Activated naive CD4-positive, alpha-beta T cell treated with anti-CD3 and anti-CD28 coated beads for 36 hours (primary cell): ENCODE measurements at places on chromosomes 4 and X.

DNA sequence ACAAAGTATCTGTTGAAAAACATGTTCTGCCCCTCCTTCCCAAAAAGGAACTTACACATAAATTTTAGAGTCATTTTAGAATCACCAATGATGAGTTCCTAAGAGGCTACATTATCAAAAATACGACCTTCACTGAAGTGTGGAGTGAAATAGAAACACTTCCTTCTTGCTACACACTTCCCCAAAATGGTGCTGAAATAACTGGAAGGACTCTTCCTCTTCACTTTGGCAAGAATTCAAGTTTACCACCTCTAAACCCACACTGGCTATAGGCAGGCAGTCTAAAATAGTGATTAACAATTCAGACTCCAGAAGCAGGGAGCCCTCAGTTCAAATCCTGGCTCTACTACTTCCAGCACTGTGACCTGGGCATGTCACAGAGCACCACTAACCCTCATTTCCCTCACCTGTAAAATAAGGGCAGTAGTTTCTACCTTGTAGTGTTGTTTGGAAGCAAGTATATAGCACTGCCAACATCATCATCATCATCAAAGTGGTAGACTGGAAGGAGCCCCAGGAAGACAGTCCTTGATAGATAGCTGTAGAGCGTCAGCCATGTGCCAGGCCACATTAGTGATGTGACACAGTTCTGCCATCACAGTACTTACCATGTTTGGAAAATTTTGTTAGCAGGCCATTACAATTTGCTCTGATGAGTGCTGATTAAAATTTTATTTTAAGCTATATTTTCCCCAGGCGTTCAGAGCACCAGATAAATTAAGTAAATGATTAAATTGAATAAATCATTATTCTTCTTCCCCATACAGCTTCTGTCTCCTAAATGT is 103.3 kb downstream of the PARM1 start:
- no peaks in the 10 kb centered on the region for H3K36me3 ChIP-seq
- H3K4me3 ChIP-seq: no peak overlapping the region
- no peaks in the 10 kb centered on the region for H3K4me1 ChIP-seq
- H3K27ac ChIP-seq: no peak overlapping the region
- DNase-seq: no peak
- no peaks in the 10 kb centered on the region for H3K27me3 ChIP-seq

GRCh38 chr4:73187325-73187724 is 71.3 kb downstream of the ANKRD17 start:
- peaks cover 29% of the 10 kb centered on the region for H3K36me3 ChIP-seq
- H3K4me1 ChIP-seq: peaks cover 26% of the 10 kb centered on the region
- H3K27me3 ChIP-seq: no peaks in the 10 kb centered on the region
- H3K27ac ChIP-seq: no peak overlapping the region
- no peak for DNase-seq

DNA sequence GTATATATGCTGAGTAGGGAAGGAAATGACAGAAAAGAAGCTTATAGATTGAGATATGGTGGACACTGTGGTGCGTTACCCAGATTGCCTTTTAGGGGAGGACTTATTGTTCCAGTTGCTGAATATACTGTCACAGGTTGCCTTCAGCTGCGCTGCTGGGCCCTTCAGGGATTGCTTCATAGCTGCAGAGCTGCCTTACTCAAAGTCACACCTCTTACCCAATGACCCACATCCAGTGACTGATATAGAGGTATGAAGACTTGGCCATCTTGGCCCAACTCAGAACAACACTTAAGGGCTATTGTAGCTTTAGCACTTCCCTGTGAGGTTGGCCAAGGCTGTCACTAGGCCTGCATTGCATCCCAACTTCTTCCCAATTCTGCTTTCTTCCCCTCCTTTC is 63.4 kb upstream of the TMEM164 start:
- no peak overlapping the region for H3K4me3 ChIP-seq
- H3K4me1 ChIP-seq: no peaks in the 10 kb centered on the region
- DNase-seq: no peak
- peaks cover under 1% of the 10 kb centered on the region for H3K27me3 ChIP-seq

DNA sequence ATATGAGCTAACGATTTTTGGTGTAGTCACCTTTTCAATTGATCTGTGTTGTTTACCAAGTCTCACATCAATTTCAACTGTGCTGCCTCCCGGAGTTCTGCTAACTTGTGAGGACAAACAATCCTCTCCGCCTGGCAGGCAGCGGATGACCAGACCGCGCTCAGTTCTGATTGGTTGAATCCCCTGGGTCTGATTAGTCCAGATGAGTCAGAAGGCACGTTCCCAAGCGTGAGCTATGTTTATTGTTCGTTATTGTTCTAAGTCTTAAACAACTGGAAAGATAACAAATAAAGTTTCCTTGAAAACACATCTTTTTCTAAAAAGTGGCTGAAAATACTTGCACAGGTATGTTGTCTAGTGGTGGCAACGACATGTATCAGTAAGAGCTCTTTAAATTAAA is 37.9 kb upstream of the TRPC3 start:
- H3K36me3 ChIP-seq: no peaks in the 10 kb centered on the region
- no peak overlapping the region for H3K4me3 ChIP-seq
- no peaks in the 10 kb centered on the region for H3K27me3 ChIP-seq

GRCh38 chr4:113524096-113524495 is 237.4 kb downstream of the CAMK2D start:
- H3K4me3 ChIP-seq: no peak overlapping the region
- H3K27ac ChIP-seq: no peak overlapping the region
- no peak for DNase-seq
- peaks cover 15% of the 10 kb centered on the region for H3K4me1 ChIP-seq
- H3K27me3 ChIP-seq: no peaks in the 10 kb centered on the region
- peaks cover 41% of the 10 kb centered on the region for H3K36me3 ChIP-seq

DNA sequence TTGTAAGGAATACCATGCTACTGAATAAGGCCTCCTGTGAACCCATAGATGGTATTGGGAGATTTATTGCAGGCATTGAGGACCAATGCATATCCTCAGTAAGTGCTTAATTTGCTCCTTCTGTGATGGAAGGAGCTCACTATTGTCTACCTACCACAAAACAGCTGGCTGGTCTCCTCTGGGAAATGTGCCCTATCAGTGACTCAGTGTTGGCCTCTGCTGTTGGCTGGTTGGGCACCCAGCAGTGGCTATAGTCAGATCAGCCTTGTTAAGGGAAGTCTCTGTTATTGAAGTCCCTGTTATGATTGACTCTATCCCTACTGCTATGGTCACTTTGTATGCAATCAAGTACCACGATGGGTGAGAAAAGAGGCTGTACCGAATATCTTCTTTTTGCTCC is 27.5 kb upstream of the OTUD4 start:
- H3K27me3 ChIP-seq: no peaks in the 10 kb centered on the region
- no peaks in the 10 kb centered on the region for H3K36me3 ChIP-seq
- no peak overlapping the region for H3K27ac ChIP-seq
- H3K4me1 ChIP-seq: no peaks in the 10 kb centered on the region
- DNase-seq: no peak

- H3K4me1 ChIP-seq: peaks cover 2% of the 10 kb centered on the region
- H3K4me3 ChIP-seq: no peak overlapping the region
- no peak for DNase-seq
- H3K27ac ChIP-seq: no peak overlapping the region
- H3K36me3 ChIP-seq: no peaks in the 10 kb centered on the region
Observed at GRCh38 chrX:13599491-13599890, 30.1 kb downstream of the EGFL6 start.

- H3K36me3 ChIP-seq: peaks cover 10% of the 10 kb centered on the region
- peaks cover 18% of the 10 kb centered on the region for H3K4me1 ChIP-seq
- no peaks in the 10 kb centered on the region for H3K27me3 ChIP-seq
- no peak overlapping the region for H3K4me3 ChIP-seq
Observed at GRCh38 chr4:666436-666810, 7.7 kb downstream of the ATP5ME start.

- H3K27ac ChIP-seq: no peak overlapping the region
- no peak overlapping the region for H3K4me3 ChIP-seq
- no peaks in the 10 kb centered on the region for H3K36me3 ChIP-seq
Observed at GRCh38 chrX:79719568-79720231, 294.9 kb upstream of the TBX22 start.

GRCh38 chr4:56704089-56704871 is 23.2 kb upstream of the HOPX start:
- DNase-seq: no peak
- no peaks in the 10 kb centered on the region for H3K4me1 ChIP-seq
- no peaks in the 10 kb centered on the region for H3K27me3 ChIP-seq
- no peak overlapping the region for H3K27ac ChIP-seq

GRCh38 chr4:54473798-54474197 is 184.0 kb upstream of the KIT start:
- H3K27me3 ChIP-seq: peaks cover 5% of the 10 kb centered on the region
- H3K36me3 ChIP-seq: no peaks in the 10 kb centered on the region
- H3K4me3 ChIP-seq: no peak overlapping the region
- no peak for DNase-seq
- H3K27ac ChIP-seq: no peak overlapping the region
- H3K4me1 ChIP-seq: no peaks in the 10 kb centered on the region

GRCh38 chr4:155025762-155026457 is 182.5 kb upstream of the NPY2R start:
- DNase-seq: peak; percentile 42
- no peaks in the 10 kb centered on the region for H3K27me3 ChIP-seq
- H3K27ac ChIP-seq: no peak overlapping the region

GRCh38 chr4:20028645-20029044 is 223.1 kb upstream of the SLIT2 start:
- no peaks in the 10 kb centered on the region for H3K36me3 ChIP-seq
- H3K27ac ChIP-seq: no peak overlapping the region
- no peaks in the 10 kb centered on the region for H3K4me1 ChIP-seq
- DNase-seq: no peak
- H3K4me3 ChIP-seq: no peak overlapping the region

DNA sequence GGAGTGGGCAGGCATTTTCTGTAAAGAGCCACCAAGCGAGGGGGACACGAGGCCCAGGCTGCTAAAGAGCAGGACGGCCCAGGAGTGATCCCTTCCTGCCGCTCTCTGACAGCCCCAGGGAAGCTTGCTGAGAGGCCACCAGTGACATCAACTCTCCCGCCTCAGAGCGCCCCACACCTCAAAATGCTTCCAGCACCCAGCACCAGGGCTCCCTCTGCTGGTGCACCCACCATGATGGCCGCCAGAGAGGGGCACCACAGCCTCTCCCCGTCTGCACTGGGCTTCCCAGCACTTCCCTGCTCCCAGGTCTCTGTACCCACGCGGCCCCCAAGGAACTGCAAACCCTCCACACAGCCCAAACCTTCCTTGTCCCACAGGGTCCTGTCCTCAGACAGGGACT is 40.4 kb downstream of the GAK start:
- DNase-seq: peak; percentile 29
- no peak overlapping the region for H3K4me3 ChIP-seq
- H3K4me1 ChIP-seq: no peaks in the 10 kb centered on the region
